ENCODE measurements at places on chromosomes 16 and 17.

DNA sequence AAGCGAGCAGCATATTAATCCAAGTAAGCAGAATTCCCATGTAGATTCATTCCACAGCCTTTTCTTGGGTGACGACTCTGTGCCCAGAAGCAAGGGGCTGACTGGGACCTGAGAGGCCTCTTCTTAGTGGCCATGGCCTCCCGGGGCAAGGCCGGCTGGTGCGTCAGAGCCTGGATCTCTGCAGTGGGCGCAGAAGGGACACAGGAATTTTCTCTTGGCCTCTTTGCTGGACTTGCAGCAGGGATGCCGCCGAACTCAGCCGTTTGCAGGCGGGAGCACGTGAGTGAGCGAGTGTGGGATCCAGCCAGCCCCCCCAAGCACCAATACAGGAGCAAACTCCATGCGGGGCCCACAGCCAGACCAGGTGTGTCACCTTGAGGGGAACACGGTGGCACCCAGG lies 151.8 kb downstream of the RPTOR start:
- no peak for DNase-seq

DNA sequence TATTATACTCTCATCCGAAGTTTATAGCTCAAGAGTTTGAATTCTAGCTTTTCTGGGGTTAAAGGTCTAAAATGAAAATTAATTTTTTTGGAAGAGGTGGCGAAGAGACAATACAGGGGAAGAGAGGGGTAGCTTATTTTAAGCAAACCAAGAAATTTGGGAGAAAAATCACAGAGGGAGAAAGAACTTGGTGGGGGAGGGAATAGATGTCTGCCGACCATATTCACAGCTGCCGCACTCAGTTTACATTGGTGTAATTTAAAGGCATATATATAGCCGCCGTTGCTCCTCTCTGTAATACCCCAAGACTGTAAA lies 6.5 kb upstream of the ZFHX3 start:
- no peak for DNase-seq

- DNase-seq: no peak
Measured at GRCh38 chr16:19123535-19124178, 9.9 kb downstream of the ITPRIPL2 start.

DNA sequence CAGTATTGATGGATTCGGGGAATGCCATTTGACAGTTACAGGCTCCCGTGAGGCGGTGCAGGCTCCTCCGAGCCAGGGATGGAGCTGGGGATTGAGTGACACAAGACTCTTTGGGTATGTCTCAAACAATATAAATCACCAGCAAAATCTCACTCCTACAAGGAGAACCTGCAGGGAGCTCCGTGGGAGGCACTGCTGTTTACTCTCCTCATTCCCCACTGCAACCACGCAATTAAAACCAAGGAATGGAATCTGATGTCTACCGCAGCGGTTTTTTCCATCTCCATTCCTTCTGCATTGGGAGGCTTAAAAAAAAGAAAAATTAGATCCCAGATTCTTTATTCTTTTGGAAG lies 157.9 kb downstream of the WWOX start:
- DNase-seq: no peak

GRCh38 chr17:76690596-76691280 lies 20.0 kb downstream of the MXRA7 start:
- no peak for DNase-seq

GRCh38 chr17:3594051-3594800 lies 15.0 kb downstream of the TRPV1 start:
- peak; percentile 7 for DNase-seq

GRCh38 chr16:2950773-2951172 lies 13.3 kb upstream of the KREMEN2 start:
- DNase-seq: no peak

DNA sequence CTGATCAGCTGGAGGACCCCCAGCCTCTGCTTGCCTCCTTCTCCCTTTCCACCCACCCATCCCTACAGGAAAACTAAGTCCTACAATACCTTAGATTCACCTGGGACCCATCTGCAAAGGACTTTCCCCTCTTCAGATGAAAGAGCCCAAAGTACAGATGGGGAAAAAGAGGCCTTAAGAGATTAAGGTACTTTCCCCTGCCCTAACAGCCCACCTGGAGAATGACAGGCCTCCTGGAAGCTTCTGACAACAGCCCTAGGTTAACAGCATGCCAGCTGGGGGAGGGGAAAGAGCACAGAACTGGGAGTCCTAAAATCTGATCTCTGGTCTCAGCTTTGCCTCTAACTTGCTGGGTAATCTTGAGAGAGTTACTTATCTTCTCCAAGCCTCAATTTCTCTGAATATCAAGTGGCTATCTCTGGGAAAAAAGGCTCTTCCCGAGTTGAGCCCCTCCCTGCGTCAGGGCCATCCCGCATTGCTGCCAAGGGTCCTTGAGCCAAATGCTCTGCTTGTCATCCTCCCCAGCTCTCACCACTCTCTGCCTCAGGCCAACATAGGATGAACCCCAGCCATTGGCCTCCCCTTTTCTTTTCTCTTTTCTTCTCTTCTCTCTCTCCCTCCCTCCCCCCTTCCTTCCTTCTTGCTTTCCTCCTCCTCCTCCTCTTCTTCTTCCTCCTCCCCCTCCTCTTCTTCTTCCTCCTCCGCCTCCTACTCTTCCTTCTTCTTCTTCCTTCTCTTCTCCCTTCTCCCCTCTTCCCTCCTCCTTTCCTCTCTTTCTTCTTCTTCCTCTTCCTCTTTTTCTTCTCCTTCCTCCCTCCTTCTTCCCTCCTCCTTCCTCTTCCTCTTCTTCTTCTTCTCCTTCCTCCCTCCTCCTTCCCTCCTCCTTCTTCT lies 22.5 kb upstream of the SP6 start:
- DNase-seq: no peak

- DNase-seq: no peak
Measured at GRCh38 chr17:79658811-79659207, 48.0 kb upstream of the RBFOX3 start.

DNA sequence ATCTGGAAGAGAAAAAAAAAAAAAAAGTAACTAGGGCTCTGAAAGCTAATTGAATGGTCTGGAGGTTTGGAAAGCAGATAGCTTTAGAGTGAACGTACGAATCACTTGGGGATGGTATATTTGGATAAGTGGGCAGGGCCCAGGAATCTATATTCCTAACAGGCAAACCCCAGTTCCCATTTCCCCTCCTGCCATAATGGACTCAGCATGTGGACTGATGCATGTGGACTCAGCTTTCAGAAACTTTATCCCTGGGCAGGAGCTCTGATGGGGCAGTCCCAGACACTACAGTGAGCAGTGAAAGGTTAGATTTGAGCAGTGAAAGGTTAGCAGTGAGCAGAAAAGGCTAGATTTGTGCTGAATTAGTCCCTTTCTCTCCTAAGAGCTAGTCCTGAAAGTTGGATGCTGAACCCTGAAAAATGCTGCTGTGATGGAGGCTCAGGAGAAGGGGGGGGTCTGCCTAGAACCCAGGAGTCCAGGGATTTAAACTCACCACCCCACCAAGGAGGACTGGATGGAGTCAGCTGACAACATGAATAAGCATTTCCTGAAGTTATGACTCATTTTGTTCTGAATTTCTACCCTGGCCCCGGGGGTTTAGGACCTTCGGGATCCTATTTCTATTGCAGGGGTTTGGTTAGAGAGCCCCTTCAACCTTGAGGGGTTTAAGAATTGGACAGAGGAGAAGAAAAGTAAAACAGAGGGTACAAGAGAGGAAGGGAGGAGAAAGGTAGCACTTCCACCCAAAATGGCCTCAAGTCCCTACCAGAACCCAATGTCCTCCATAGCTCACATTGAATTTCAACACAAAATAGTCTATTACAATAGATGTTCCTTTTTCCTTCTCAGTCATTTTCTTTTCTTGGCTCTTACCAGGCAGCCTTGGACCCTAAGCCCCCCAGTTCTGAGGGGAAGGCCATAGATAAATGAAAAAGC lies 10.3 kb upstream of the FZD2 start:
- DNase-seq: no peak

- DNase-seq: no peak
Measured at GRCh38 chr16:89890200-89890599, 16.8 kb downstream of the TCF25 start.

DNA sequence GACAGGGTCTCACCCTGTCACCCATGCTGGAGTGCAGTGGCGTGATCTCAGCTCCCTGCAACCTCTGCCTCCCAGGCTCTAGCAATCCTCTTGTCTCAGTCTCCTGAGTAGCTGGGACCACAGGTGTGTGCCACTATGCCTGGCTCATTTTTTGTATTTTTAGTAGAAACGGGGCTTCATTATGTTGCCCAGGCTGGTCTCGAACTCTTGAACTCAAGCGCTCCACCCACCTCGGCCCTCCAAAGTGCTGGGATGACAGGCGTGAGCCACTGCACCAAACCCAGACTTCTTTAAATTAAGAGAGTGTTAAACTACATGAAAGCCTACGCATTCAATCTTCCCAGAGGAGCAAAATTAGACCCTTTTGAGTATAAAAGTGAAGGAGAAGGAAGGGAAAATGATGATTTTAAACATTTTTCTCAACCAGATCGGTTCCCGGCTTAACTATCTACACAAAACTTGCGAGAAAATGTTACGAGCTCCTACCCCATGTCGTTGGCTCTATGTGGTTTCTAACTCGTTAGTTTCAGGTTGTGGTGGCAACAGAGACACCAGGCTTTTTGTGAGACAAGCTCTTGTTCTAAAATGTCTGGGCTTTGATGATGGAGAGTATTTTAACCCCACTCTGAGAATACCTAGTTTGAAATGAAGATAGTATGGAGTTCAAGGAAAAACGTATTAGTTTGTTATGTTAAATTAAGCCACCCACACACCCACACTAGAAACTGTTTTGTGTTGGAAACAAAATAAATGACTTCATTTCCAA lies 26.3 kb downstream of the STAT5B start:
- DNase-seq: no peak

DNA sequence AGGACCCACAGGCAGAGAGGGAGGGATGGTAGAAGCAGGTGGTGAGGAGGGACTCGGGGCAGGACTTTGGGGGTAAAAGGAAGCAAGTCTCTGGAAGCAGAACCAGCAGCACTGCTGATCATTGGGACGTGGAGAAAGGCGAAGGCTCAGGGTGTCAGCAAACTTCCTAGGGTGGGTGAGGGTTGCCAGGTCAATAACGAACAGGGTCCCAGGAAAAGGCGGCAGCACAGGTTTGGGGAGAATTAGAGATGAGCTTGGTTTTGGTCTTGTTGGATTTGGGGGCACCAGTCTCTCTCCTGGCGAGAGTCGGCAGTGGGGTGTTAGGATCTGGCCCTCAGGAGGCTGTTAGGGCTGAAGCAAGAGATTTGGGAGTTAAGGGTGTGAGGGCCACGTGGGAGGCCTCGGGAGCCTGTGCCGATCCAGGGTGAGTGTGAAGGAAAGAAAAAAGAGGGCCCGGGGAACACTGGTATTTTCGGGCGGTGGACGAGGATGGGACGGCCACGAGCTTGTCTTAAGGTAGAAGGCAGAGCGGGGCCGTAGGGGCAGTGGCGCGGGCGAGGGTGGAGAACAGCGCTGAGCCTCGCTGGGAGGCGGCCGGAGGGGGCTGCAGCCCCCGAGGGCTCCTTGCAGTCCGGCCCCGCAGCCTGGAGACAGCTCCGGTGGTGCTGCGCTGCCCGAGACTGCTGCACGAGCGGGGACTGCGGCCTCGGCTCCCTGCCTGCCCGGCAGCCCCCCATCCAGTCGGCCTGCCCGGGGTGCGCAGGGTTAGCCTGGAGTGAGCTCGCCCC lies 765 bp upstream of the ADORA2B start:
- DNase-seq: no peak

GRCh38 chr17:38727736-38728135 lies 2.4 kb upstream of the CISD3 start:
- no peak for DNase-seq

- no peak for DNase-seq
Measured at GRCh38 chr16:78284957-78285434, 185.5 kb downstream of the WWOX start.

All from skin of body (tissue), 3 donors.